Occipital lobe (tissue), 3 donors: ENCODE measurements at places on chromosomes 7 and 10. TPM values are rescaled to one million over a fixed set of nuclear protein-coding genes. Genes with fewer than 3 reads are reported as not detected.
A peak's percentile ranks its signal among the peaks of the same experiment; 100 is the strongest.

GRCh38 chr7:43303740-43304241, 191.3 kb downstream of the HECW1 start:
- DNase-seq: peak; percentile 73

GRCh38 chr10:3964516-3964915, 179.5 kb upstream of the KLF6 start:
- no peak for DNase-seq

DNA sequence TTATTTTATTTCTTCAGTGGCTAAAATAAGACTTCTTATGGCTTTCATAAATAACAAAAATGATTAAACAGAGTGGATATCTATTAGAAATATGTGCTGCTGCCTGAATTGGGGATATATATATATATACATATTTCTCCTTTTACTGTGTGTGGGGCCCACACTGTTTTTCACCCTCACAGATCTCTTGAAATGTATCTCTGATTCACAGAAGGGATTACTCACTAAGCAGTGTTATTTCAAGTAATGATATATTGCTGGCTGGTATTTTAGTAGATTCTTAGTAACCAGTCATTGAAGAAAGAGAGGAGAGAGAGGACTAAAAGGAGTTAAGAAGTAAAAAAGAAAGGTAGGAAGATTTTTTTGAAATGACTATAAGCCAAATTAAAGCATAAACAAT, 308.6 kb upstream of the NRP1 start:
- DNase-seq: no peak

DNA sequence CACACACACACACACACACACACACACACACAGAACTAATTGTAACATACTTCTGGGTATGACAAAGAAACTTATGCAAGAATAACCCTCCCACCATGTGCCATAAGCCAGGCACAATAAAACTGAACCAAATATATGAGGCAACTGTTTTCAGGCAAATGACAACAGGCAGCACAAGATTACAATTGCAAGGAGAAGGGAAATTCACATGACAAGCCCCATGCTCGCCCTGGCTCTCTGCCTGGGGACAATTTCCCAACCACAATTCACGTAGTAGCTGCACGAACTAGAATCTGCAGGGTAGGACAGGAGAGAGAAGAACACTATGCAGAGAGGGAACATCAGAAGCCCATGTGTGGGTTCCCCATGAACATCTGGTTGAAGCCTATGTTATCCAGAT, 143.3 kb downstream of the CALN1 start:
- DNase-seq: no peak

DNA sequence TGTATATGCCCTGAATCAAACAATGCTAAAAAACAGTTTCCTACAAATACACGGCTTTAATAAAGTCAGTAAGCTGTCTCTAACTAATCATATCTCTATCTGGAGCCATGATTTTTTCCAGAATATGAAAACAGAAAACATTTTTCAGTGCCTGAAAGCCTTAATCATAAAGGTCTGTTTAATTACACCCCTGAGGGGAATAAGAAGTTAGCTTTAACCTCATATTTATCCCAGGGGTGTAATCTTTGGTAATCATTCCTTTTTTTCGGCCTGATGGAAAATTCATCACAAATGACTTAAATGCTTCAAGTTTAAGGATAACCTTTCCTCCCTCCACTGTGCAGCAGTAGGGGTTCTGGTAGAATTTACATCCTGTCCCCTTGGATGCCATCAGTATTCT, 124.2 kb downstream of the ATE1 start:
- DNase-seq: no peak

Gene CYP3A5
- total RNA-seq: 1.6 TPM

Gene LRIT1
- total RNA-seq: not detected

DNA sequence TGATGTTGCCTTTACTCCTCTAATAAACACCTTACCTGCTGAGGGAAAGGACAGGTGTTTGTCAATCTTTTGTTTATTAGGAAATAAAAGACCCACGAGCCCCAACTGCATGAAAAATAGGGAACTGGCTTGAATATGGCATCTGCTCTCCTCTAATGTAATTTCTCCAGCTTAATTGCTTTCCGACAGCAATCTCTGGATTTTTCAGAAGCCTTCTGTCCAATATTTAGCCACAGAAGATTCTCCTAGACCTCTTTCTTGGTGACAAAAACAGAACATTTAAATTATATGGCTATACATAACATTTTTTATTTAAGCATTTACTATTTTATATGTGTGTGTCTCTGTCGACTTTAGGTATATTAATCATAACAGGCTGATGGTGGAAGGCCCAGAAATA, 317.4 kb upstream of the ADARB2 start:
- no peak for DNase-seq

GRCh38 chr10:101772895-101773761, 2.8 kb downstream of the FGF8 start:
- no peak for DNase-seq

GRCh38 chr7:44313016-44313415, 12.4 kb downstream of the CAMK2B start:
- no peak for DNase-seq

GRCh38 chr7:46387646-46388045, 466.6 kb upstream of the IGFBP3 start:
- no peak for DNase-seq

- DNase-seq: no peak
These were observed 55.5 kb downstream of the SLC16A12 start for GRCh38 chr10:89479771-89480446.

Gene SEMA3A
- 46.8 TPM for total RNA-seq

- DNase-seq: no peak
These were observed 94.9 kb downstream of the CHST15 start for GRCh38 chr10:123998197-123999141.

Gene SPDYE8
- not detected for total RNA-seq

GRCh38 chr10:114869520-114869892, 47.9 kb downstream of the FHIP2A start:
- no peak for DNase-seq

Gene GPC2
- 71.9 TPM for total RNA-seq

Gene RNF133
- total RNA-seq: 0.47 TPM

GRCh38 chr10:79399223-79399831, 46.1 kb downstream of the ZCCHC24 start:
- peak; percentile 69 for DNase-seq

DNA sequence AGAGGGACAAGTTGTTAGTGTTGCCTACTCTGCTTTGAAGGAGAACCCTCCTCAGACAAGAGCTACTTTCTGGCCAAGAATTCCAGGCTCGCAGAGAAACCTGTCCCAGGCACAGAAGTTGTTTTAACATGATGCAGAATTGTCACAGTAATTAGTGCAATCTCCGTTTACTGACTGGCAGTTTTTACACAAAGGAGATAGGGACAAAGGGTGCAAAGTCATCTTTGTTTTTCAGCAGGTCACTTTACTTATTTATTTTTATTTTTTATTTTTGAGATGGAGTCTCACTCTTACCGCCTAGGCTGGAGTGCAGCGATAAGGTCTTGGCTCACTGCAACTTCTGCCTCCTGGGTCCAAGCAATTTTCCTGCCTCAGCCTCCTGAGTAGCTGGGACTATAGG, 12.3 kb downstream of the TCF7L2 start:
- DNase-seq: no peak

DNA sequence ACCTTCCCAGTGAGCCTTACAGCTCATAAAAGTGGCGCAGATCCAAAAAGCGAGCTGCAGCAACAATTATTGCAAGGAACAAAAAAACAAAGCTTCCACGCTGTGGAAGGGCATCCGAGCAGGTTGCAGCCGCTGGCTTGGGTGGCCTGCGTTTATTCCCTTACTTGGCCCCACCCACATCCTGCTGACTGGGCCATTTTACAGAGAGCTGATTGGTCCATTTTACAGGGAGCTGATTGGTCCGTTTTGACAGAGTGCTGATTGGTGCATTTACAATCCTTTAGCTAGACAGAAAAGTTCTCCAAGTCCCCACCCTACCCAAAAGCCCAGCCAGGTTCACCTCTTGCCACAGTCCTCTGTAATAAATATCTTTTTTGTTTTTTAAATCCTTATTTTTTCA, 85.1 kb downstream of the ADCYAP1R1 start:
- DNase-seq: no peak

Gene FOXI2
- not detected for total RNA-seq

- no peak for DNase-seq
These were observed 86.9 kb downstream of the CARD11 start for GRCh38 chr7:2956526-2957368.

GRCh38 chr7:116334555-116334954, 124.2 kb downstream of the TES start:
- no peak for DNase-seq
